ENCODE measurements at places on chromosomes 2 and 18. TPM values are rescaled to one million over a fixed set of nuclear protein-coding genes. Genes with fewer than 3 reads are reported as not detected.

DNAJC5G gene
- 4.8 TPM for total RNA-seq

SCYGR4 gene
- not detected for total RNA-seq

HRH4 gene
- 0.13 TPM for total RNA-seq

DAPL1 gene
- 0.97 TPM for total RNA-seq

MATN3 gene
- 1.5 TPM for total RNA-seq

OSBPL1A gene
- total RNA-seq = 173 TPM

EVA1A gene
- not detected for total RNA-seq

LOXHD1 gene
- 0.96 TPM for total RNA-seq

IL36RN gene
- total RNA-seq = not detected

FRZB gene
- 2.2 TPM for total RNA-seq

GMPPA gene
- total RNA-seq = 23.9 TPM

OR6B2 gene
- total RNA-seq = not detected

RNPEPL1 gene
- total RNA-seq = 30.2 TPM

ELAC1 gene
- 7.2 TPM for total RNA-seq

GLB1L gene
- total RNA-seq = 3.8 TPM

HOXD13 gene
- total RNA-seq = not detected

CACNB4 gene
- 134 TPM for total RNA-seq

RUFY4 gene
- 0.27 TPM for total RNA-seq

NR4A2 gene
- 7.0 TPM for total RNA-seq

ZBTB7C gene
- total RNA-seq = 8.0 TPM

ANKRD53 gene
- total RNA-seq = 1.3 TPM

FMNL2 gene
- 135 TPM for total RNA-seq

COX7A2L gene
- 115 TPM for total RNA-seq

SKA1 gene
- 0.66 TPM for total RNA-seq

FNDC4 gene
- 39.8 TPM for total RNA-seq

NXPH2 gene
- 2.2 TPM for total RNA-seq

PTRHD1 gene
- 27.6 TPM for total RNA-seq

TDRD15 gene
- total RNA-seq = not detected

WNT10A gene
- 1.7 TPM for total RNA-seq

SCN9A gene
- total RNA-seq = 4.7 TPM

EPC2 gene
- total RNA-seq = 39.5 TPM

WDR33 gene
- total RNA-seq = 54.7 TPM

ZAP70 gene
- 0.62 TPM for total RNA-seq

DSG4 gene
- not detected for total RNA-seq
